ENCODE measurements at places on chromosomes 5 and 9. TPM values are rescaled to one million over a fixed set of nuclear protein-coding genes. Genes with fewer than 3 reads are reported as not detected.

- DNase-seq, result no peak
These were observed 35.8 kb downstream of the PTCH1 start for GRCh38 chr9:95481000-95481399.

GRCh38 chr5:83540783-83541182, 69.2 kb downstream of the VCAN start:
- no peak for DNase-seq

GRCh38 chr5:115907177-115907576, 55.1 kb upstream of the LVRN start:
- DNase-seq, result no peak

GRCh38 chr9:134226221-134226930, 62.0 kb upstream of the RNU6ATAC start:
- no peak for DNase-seq

DNA sequence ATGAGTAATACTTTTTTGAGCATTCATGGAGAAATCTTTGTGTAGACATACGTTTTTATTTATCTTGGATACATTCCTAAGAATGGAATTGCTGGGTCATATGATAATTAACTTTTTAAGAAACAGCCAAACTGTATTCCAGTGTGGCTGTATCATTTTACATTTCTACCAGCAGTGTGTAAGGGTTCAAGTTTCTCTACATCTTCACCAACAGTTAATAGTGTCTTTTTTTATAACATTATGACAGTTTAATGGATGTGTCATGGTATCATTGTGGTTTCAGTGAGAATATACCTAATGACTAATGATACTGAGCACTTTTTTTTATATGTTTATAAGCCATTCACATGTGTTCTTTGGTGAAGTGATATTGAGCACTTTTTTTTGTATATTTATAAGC, 52.4 kb downstream of the NIPBL start:
- DNase-seq, result no peak

- no peak for DNase-seq
These were observed 410 bp downstream of the GLIPR2 start for GRCh38 chr9:36136894-36137391.

- DNase-seq, result no peak
These were observed 674 bp downstream of the C5orf15 start for GRCh38 chr5:133967698-133968203.

Gene TEX53
- total RNA-seq, result not detected

GRCh38 chr5:152824316-152824715, 419.2 kb upstream of the NMUR2 start:
- no peak for DNase-seq

DNA sequence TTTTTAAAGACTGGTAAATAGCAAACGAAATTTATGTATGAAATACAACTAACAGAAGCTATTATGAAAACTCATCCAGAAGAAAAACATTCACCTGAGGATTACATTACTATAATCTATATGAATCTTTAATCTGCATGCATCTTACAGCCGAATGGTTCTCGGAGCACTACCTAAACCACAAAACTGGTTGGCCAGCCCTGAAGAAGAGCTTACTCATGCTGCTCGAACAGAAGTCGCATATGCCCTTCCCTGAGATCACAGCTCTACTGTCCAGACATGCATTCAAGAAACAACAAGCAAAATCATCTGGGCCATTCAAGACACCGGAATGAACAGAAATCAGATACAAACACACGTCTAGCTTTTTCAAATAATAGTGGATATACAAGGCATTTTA, 931.0 kb upstream of the DMAC1 start:
- no peak for DNase-seq

- DNase-seq, result no peak
These were observed 9.1 kb upstream of the IRF1 start for GRCh38 chr5:132499440-132500243.

DNA sequence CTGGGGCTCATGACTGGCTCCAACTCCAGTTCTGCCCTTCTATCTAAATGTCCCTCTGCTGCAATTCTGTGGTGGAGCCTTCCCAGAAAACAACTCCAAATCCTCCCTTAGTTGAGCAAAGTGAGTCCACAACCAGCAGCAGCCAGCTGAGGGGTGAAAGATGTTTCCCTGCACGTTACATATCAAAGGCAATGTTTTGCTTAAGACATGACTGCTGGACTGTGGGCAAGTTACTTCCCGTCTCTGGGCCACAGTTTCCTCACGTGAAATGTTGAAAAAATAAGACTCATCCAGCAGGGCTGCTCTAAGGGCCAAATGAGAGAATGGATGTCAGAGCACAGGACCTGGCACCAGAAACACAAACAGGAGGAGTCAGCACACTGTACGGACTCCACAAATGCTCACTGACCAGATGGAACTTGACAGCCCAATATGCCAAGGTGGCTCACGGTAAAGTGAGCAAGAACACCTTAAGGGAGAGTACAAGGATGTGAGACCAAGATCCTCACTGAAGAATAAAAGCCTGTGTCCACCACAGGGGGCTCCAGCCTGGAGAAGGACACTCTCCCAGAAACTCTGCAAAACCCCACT, 138.4 kb upstream of the ABCA1 start:
- DNase-seq, result no peak

Gene IL3
- not detected for total RNA-seq

DNA sequence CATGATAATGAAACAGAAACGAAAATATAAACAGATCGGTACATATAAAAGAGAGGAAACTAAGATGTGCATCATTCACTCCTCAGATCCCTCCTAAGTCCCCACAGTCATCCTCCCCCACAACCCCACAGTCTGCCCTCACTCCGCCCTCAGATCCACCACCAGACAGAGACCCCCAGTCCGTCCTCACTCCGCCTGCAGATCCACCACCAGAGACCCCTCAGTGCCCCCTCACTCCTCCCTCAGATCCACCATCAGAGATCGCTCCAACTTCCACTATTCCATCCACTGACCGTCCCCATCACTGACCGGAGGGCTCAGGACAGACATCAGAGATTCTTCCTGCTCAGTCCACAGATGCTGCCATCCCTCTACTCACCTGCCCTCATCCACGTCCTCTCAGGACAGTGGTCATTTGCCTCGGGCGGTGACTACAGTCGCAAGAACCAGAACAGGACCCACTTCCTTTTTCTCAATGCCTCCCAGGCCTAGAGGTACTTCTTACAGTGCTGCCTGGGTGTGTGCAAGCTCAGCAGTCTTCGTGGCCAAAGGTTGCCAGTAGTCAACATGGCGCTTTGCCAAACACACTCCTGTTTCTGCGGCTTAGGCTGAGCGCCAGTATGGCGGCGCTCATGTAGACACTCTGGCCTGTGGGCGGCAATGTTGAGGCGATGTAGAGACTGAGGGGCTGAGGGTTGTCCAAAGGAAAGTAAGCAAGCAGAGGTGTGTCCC, 8.3 kb upstream of the SPATA31C1 start:
- DNase-seq, result peak; percentile 69

Gene CD74
- 31.2 TPM for total RNA-seq

DNA sequence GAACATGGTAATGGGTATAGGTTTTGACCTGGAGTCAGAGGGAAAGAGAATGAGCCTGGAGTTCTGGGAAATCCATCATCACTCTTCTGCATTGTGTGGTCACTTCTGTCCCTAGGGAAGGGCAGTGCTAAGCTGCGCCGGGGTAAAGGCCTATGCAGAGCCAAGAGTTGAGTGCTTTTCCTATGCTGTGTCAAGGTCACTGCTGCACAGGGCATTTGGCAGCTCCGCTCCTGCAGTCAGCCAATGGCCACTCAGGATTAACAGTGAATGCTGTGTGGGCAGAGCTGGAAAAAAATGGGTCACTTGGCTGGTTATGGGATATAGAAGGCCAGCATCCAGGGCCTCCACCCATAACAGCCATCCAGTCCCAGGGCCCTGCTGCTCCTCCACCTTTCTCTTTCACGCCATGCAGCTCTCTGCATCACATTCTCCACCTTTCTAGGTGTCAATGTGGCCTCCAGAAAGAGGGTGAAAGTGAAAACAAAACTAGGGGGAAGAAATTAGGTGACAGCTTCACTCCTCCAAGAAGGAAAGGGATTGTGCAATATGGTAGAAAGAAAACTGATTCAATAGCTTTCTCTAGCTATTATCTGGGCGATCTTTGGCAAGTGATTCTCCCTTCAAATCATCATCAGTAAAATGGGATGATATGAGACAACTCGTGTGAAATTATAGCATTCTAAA, 279.3 kb upstream of the ANKRD55 start:
- DNase-seq, result no peak

DNA sequence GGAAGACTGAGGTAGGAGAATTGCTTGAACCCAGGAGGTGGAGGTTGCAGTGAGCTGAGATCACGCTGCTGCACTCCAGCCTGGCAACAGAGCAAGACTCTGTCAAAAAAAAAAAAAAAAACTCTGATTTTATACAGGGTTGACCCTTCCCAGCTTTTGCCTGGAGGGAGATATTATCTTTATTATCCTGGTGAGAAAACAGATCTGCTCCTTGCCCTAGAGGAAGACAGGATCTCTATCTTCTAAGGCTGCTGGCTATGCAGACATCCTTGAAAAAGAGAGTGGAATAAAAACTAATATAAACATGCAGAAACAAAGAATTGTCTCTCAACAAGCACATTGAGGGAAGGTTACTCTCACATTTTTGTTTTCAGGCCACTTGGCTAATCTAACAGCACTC, 1503.4 kb upstream of the WWC1 start:
- DNase-seq, result no peak

- DNase-seq, result no peak
These were observed 58.3 kb upstream of the SPATA31E1 start for GRCh38 chr9:87824216-87824875.

- DNase-seq, result no peak
These were observed 29.5 kb downstream of the RAI14 start for GRCh38 chr5:34685485-34686165.

Gene CNTNAP3B
- 10.3 TPM for total RNA-seq

GRCh38 chr5:58149345-58149744, 310.5 kb downstream of the PLK2 start:
- peak; percentile 6 for DNase-seq

Gene FBN2
- 7.6 TPM for total RNA-seq

DNA sequence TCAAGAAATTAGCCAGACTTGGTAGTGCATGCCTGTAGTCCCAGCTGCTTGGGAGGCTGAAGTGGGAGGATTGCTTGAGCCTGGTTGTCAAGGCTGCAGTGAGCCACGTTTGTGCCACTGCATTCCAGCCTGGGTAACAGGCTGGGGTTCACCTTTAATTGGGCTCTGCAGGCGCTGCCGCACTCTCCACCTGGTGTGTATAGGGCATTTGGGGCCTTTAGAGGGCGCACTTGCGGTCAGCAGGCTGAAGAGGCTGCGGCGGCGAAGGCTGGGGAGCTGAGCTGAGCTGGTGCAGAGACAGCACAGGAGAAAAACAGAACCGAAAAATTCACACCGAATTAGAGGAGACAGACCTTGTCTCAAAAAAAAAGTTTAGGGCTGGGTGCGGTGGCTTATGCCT, 31.2 kb downstream of the CDK7 start:
- DNase-seq, result no peak

All from epithelial cell of proximal tubule (primary cell).